ENCODE measurements at places on chromosomes 6 and 20. TPM values are rescaled to one million over a fixed set of nuclear protein-coding genes. Genes with fewer than 3 reads are reported as not detected.

The RNF217 gene
- 7.3 TPM for total RNA-seq

The KLHDC3 gene
- 27.7 TPM for total RNA-seq

The C4A gene
- total RNA-seq, result 0.93 TPM

The CRIP3 gene
- 0.27 TPM for total RNA-seq

The TBXT gene
- not detected for total RNA-seq

The PLEKHG1 gene
- total RNA-seq, result 0.45 TPM

The RBM38 gene
- total RNA-seq, result 24.3 TPM

The SUMO4 gene
- not detected for total RNA-seq

The STAU1 gene
- 53.1 TPM for total RNA-seq

The IL17F gene
- total RNA-seq, result not detected

The DNAJC5 gene
- 28.7 TPM for total RNA-seq

The UNC5CL gene
- 0.65 TPM for total RNA-seq

The NOX3 gene
- total RNA-seq, result not detected

The NOTCH4 gene
- total RNA-seq, result 0.95 TPM

The CCNC gene
- 24.8 TPM for total RNA-seq

The UCKL1 gene
- 31.2 TPM for total RNA-seq

The MEP1A gene
- total RNA-seq, result not detected

The GPR6 gene
- total RNA-seq, result not detected

The REV3L gene
- total RNA-seq, result 7.1 TPM

The C6orf163 gene
- total RNA-seq, result 0.20 TPM

The CLPSL2 gene
- total RNA-seq, result 0.53 TPM

The ZNF831 gene
- total RNA-seq, result not detected

The SGK2 gene
- 6.4 TPM for total RNA-seq

All from A549 treated with AZD2906 at 1 μM for 4 hours (cell line).